NCI-H2171 treated with DMSO at 0.1 percent for 48 hours (cell line): ENCODE measurements at places on chromosomes 7 and 10.

GRCh38 chr10:103739039-103739764, 116.2 kb downstream of the SH3PXD2A start:
- no peak for DNase-seq

DNA sequence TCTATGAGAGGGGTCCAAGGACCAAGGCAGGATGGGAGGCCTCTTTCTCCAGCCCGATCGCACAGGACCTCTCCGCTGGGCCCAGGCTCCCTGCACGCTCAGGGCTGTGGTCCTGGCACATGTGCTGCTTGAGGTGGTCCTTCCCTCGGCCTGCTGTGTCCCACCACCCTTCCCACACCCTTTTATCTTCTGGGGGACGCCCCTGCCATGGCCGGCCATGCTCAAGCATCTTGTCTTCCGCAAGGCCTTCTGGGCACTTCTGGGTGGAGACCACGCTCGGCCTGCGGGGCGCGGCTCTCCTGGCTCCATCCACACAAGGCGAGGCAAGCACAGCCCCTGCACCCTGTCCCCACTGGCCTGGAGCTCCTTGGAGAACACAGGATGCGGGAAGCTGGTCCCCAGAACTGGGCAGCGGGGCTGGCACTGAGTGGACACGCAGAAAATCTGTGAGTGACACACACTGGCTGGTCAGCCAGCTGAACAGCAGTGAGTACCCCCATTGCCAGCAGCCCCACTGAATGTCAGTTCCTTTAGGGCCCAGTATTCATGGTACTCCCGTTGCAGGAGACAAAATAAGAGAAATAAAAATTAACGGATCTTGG, 115.9 kb downstream of the TCERG1L start:
- DNase-seq: no peak

DNA sequence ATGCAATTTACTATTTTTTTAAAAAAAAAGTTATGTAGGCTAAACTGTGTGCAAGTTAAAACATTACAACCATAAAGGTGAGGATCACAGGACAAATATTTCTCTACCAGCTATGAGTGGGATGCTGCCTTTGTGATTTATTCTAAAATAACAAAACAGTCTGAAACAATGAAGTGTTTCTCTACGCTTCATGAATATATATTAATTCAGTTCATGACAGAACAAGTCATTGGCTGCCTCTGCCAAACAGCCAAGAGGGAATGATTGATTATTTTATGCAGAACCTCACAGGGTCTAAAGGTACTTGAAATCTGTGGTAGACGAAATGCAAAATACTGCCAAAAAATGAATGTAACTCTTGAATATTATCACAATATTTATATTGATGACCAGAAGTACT, 29.0 kb upstream of the SOSTDC1 start:
- no peak for DNase-seq

- DNase-seq: no peak
Observed at GRCh38 chr10:113965077-113965476, 78.6 kb upstream of the ADRB1 start.
